COR-L47 (cell line): ENCODE measurements at places on chromosomes 12 and 14.

- DNase-seq = no peak
These were observed 86.4 kb upstream of the RFLNA start for GRCh38 chr12:124208489-124208888.

- no peak for DNase-seq
These were observed 399 bp upstream of the ZNF705A start for GRCh38 chr12:8156416-8156815.

- no peak for DNase-seq
These were observed 174.3 kb upstream of the PWP1 start for GRCh38 chr12:107511292-107511691.

DNA sequence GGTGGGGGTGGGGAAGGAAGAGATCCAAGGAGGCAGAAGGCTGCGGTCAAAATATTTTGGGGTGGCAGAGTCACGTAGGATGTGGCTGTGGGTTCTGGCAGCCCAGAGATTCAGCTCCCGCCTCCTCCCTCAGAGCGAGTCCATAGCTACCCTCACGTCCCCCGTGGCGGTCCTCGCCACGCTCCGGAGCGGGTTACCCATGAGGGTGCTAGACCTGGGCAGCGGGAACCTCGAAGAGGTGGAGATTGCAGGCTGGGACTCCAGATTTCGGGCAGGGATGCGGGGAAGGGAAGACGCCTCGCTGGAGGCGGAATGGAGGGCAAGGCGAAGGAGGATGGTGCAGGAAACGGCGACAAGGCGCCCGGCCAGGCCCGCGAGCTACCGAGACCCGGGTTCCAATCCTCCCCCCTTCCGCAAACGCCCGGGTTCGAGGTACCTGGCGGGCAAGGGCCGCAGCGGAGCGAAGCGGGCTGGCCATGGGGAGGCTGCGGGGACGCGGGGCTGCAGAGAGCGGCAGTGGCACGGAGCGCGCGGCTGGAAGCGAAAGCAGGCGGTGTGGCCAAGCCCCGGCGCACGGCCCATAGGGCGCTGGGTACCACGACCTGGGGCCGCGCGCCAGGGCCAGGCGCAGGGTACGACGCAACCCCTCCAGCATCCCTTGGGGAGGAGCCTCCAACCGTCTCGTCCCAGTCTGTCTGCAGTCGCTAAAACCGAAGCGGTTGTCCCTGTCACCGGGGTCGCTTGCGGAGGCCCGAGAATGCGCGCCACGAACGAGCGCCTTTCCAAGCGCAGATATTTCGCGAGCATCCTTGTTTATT, 46.2 kb downstream of the BCAT1 start:
- no peak for DNase-seq

- peak; percentile 58 for DNase-seq
These were observed 678.2 kb downstream of the NRXN3 start for GRCh38 chr14:78848234-78848820.

- DNase-seq = peak; percentile 9
These were observed 85.0 kb downstream of the SYNE3 start for GRCh38 chr14:95431199-95432143.
